ENCODE measurements at places on chromosomes 5 and 9. TPM values are rescaled to one million over a fixed set of nuclear protein-coding genes. Genes with fewer than 3 reads are reported as not detected.

DNA sequence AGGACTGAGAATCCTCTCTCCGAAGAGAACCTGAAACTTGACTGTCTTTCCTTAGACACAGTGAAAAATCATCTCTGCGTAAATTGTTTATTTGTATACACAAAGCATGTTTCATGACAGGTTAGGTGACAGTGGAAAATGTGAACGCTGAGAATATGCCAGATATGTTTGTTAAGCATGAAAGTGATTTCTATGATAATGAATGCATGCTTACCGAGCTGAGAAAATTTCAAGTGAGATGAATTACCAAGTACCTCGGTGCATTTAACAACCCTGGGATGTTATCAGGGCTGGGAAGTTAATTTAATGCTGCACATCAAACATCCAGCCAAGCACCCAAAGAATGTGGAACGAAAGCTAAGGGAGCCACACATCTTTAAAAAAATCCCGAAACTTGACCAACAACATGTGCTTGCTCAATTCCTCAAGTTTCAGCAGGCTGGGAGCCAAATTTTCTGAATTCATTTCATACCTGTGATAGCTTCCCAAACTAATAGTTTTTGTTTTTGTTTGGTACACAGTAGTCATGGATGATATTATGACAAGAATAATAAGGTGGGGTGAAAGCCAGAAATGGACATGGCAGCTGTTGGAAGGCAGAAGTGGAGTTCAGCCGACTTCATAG is 336.9 kb downstream of the ARHGEF28 start:
- DNase-seq: no peak

GRCh38 chr5:87183896-87184295 is 83.8 kb upstream of the RASA1 start:
- no peak for DNase-seq

GRCh38 chr9:82052081-82052480 is 63.5 kb downstream of the SPATA31D1 start:
- DNase-seq: no peak

- no peak for DNase-seq
These were observed 52.1 kb upstream of the ERBIN start for GRCh38 chr5:65874241-65874640.

DNA sequence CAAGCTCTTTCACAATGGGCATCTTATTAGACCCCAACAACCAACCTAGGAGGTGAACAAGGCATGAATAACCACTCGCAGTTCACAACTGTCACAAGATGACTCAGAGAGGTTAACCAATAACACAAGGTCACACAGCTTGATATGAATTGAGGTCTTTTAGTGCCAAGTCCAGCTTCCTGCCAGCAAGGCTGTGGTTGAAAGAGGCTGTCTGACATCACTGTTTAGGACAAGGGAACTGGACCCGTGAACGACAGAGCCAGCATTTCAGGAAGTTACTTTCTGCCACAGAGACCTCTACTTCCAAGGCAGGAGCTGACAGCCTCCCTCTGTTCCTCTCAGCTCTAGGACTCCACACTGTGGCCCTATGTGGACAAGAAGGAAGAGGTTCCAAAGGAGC is 53.4 kb upstream of the ALDH1B1 start:
- no peak for DNase-seq

DNA sequence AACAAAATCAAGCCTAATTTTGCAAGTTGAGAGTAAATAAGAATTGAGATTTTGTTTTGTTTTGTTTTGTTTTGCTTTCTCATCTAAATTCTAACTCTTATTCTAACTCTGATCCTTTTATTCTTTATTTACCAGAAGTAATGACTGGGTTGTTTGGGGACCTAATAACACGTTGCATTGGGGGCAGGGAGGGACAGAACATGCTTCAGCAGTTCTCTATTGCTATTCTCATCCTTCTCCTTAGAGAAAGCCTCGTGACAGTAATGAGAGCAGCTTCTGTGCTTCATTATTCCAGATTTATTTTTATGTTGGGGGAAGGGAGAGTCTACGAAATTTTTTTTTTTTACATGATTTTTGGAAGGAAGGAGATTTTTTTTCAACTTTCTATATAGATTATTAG is 21.1 kb downstream of the CPEB4 start:
- DNase-seq: no peak

DNA sequence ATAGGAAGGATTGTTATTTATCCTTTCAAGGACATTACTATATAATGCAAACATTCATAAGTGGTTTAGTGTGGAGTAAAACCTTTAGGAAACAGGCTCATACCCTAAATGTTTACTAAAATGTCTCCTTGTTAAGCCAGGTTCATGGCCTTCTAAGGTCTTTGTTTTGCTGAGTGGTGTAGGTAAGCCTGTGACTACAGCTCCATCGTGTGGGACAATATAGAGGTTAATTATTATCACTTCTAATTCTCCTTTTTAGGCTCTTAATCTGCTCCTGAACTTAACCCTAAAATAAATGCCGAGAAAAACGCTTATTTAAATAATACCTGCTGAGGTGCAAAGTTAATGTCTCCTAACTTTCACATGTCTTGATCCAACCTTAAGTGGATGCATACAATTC is 43.8 kb downstream of the SPINK5 start:
- no peak for DNase-seq

Gene GARIN3
- total RNA-seq: not detected

Gene WHRN
- total RNA-seq: 7.0 TPM

Gene SLCO4C1
- total RNA-seq: 2.3 TPM

Gene SUSD3
- total RNA-seq: 0.95 TPM

Gene WWC1
- 38.3 TPM for total RNA-seq

Gene EEIG1
- total RNA-seq: 175 TPM

Gene PCA3
- total RNA-seq: not detected

Gene MLANA
- not detected for total RNA-seq
